ENCODE measurements at places on chromosomes 11 and 22.

DNA sequence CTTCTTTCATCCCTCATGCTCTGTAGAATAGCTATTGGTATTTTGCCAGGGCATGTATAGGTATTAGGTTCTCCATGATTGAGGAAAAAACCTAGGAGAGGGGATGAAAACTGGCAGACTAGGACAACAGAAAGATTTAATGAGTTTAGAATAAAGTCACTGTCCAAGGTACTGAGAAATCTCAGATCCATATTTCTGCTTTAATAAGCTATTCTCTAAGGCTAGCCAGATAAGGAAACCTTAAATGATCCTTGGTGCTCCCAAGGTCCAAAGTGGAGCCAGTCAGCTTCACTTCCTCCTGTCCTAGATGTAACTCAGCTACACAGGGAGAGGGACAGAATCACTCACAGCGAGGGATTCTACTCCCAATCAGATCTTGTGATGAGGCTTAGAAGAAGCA lies 13.7 kb upstream of the CSNK2A3 start:
- no peak for DNase-seq

DNA sequence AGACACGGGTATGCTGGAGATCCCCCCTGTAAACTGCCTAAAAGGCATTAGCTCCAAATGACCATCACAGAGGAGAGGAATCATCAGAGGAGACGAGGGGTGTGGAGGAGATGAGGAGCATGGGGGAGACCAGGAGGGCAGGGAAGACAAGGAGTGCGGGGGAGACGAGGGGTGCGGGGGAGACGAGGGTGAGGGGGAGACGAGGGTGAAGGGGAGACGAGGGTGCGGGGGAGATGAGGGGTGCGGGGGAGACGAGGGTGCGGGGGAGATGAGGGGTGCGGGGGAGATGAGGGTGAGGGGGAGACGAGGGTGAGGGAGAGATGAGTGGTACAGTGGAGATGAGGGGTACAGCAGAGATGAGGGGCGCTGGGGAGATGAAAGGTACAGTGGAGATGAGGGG lies 17.5 kb upstream of the GAL start:
- DNase-seq: no peak

GRCh38 chr11:19493446-19494213 lies 219.0 kb upstream of the NAV2 start:
- DNase-seq: no peak

GRCh38 chr11:119185981-119186634 lies 833 bp downstream of the NHERF4 start:
- DNase-seq: no peak

GRCh38 chr11:75583718-75584658 lies 21.9 kb downstream of the SERPINH1 start:
- no peak for DNase-seq

- no peak for DNase-seq
Observed at GRCh38 chr11:132278801-132279574, 908.6 kb downstream of the NTM start.

DNA sequence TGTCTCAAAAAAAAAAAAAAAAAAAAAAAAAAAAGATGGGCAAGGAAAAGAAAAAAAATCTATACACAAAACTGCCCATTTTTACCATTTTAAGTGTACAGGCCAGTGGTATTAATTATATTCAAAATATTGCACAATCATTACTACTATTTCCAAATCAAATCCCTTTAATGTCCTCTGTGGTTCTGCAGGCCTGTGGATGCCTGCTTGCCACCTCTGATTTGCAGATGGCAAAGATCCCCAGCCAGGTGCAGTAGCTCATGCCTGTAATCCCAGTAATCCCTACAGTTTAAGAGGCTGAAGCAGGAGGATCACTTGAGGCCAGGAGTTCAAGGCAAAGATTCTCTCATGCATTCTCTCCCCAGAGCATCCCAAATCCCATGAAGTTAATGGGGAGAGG lies 20.2 kb downstream of the RFPL1 start:
- no peak for DNase-seq

GRCh38 chr22:26672060-26672471 lies 14.7 kb downstream of the MIAT start:
- DNase-seq: no peak

GRCh38 chr11:100635194-100635593 lies 51.9 kb upstream of the ARHGAP42 start:
- no peak for DNase-seq

GRCh38 chr22:21832291-21833290 lies 34.9 kb downstream of the MAPK1 start:
- no peak for DNase-seq

DNA sequence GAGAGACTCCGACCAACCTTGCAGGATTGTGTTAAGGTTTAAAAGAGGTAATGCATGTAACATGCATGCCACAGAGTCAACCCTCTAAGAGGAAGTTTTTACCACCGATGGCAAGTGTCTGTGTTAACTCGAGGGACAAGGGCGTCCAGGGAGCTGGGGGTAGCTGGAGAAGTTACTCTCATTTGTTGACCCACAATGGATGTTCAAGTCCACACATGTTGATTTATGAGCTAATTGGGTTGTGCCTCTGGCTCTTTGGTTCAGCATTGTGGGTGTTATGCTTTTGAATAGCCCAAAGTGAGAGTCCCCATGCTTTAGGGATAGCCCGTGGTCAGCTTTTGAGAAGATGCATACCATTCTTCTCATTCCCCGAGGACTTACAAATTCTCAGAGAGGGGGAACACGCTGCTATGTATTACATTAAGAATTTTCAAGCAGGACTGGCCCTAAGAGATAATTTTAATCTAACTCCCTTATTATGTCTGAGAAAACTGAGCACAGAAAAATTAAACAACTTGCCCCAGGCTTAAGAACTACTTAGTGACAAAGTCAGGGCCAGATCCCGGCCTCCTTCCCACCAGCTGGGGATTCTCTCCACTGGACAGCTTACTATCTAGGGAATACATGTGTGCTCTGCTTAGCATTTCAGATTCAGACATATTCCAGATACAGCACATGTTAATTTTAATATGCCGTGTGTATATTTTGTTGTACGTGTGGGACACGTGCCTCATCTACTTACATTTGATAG lies 5.2 kb upstream of the PLET1 start:
- DNase-seq: no peak

Measured in skeletal muscle cell (primary cell).